CD4-positive, alpha-beta T cell treated with Interleukin-15 for 4 hours (primary cell): ENCODE measurements at places on chromosomes 5 and 9.
A peak's percentile ranks its signal among the peaks of the same experiment; 100 is the strongest.

DNA sequence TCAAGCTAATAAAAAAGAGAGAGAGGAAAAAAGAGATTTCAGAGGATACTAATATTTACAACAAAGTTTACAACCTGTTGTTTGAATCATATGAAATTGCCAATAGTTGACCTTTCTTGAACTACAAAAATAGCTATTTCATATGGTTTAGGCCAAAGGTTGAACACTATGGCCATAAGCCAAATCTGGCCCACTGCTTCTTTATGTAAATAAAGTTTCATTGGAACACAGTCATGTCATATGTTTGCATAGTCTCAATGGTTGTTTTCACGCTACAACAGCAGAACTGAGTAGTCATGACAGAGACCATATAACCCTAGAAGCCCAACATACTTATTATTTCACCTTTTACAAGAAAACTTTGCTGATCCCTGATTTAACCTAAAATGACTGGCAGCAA, 20.9 kb downstream of the SEMA5A start:
- DNase-seq = no peak

DNA sequence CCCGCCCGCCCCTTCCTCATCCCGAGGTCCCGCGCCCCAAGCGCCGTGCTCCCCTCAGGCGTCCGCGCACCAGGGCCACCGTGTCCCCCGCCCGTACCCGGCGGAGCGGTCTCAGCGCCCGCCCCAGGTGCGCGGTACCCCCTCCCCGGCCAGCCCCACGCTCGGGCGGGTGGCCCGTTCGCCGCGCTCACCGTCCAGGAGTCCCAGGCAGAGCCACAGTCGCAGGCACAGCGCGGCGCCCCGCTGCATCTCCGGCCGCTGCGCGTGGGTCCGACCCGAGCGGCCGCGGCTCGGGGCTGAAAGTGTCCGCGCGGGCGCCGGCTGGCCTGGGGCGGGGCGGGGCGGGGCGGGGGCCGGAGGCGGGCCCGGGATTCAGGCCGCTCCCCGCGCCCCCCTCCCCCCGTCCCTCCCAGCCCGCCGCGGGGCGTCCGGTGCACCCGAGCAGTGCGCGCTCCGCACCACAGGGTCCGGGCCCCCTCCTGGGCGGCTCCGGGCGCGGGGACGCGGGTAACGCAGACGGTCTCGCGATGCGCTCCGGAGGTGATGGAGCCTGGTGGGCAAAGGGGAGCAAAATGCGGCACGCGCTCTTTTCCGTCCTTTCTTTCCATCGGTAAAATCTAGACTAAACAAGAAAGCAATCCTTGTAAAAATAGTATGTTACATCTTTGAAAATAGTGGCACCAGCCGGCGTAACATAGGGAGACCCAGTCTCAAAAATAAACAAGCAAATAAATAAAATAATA, at the start of gene FLT4:
Gene FLT4 (minus strand): TSS at position 304 of the 743 bp plus-strand sequence. CDS start 55 bp downstream, at position 249.
- DNase-seq = no peak

DNA sequence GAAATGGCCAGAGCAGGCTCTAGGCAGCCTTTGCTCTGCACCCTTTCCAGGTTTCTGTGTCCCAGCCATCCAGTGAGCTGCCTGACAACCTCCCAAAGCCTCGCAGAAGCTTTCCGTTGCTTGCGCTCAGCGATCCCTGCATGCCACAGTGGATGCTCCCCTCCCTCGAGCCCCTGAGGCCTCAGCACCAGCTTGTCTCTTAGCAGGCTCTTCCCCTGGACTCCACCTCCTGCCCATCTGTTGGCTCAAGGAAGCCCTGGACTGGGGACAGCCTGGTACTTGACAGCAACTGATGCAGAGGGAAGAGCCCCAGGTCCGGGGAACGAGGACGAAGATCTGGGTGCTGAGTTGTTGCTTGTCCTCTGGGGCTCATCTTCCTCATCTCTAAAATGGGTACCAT, 23.2 kb downstream of the TSPAN17 start:
- DNase-seq = no peak

DNA sequence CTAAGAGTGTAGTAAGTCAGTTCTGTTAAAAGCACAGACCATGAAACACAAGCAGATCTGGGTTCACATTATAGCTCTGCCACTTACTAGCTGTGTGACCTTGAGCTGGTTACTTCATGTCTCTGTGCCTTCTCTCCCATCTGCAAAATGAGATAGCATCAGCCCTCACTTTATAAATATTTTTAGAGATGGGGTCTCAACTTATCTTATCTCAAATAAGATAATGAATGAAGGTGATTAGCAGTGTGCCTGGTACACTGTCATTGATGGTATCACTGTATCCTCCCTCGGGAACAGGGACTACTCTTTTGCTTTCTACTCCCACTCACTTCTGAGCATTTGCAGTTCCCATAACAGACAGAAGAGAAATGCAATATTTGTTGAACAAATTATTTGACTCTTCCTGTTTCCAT, 52.4 kb downstream of the GALNT10 start:
- no peak for DNase-seq

DNA sequence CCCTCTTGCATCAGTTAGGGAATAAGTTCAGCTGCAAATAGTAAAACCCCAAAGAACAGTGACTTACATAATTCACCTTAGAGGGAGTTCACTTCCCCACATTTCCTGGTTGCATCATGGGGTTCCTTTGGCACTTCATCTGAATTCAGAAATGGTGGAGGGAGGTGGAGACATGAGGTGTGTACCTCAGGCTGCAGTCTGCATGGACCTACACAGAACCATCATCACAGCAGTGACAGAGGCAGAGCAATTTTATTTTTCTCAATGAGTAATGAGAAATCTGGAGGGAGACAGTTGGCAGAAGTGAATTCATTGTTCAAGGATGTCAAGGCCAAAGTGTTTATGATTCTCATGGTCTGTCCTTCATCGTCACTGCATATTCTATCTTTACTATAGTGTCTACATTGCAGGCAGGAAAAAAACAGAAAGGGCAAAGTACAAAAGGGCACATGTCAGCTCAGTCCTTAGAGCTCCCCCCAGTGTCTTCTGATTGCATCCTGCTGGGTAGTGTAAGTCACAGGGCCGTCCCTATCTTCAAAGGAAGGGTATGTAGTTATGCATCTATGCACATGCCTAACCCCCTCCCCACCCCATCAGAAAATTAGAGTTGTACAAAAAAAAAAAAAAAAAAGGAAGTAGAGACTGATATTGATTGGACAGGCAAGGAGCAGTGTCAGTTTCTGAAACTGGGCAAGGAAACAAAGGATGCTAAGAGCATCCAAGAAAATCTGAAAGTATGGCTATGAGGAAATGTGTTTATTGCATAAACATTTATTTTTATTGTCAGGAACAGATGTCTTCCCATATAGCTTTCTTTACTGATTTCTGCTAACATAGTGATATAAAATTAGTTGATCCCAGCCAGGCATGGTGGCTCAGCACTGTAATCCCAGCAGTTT, 132.7 kb upstream of the APC start:
- DNase-seq = no peak

DNA sequence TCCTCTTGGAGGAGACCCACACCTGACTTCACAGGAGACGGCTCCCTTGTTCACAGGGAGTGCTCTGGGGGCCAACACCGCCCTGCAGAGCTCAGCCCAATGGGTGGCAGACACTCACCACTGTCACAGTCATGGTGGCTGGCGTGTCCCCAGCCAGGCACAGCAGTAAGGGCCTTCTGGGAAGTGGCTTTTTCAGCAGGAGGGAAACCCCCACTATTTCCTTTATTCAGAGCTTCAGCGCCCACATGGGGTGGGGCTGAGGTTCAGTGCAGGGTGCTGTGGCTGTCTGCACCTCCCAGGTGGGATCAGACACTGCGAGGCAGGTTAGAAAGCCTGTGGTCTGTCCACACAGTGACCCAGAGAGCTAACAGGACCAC, 3.6 kb upstream of the SNAPC4 start:
- DNase-seq = peak; percentile 89

GRCh38 chr5:179307013-179307800, 38.1 kb downstream of the ADAMTS2 start:
- DNase-seq = no peak

- DNase-seq = no peak
Observed at GRCh38 chr5:155260798-155261197, 247.2 kb downstream of the KIF4B start.

GRCh38 chr5:5381310-5381913, 41.1 kb upstream of the ICE1 start:
- DNase-seq = no peak

DNA sequence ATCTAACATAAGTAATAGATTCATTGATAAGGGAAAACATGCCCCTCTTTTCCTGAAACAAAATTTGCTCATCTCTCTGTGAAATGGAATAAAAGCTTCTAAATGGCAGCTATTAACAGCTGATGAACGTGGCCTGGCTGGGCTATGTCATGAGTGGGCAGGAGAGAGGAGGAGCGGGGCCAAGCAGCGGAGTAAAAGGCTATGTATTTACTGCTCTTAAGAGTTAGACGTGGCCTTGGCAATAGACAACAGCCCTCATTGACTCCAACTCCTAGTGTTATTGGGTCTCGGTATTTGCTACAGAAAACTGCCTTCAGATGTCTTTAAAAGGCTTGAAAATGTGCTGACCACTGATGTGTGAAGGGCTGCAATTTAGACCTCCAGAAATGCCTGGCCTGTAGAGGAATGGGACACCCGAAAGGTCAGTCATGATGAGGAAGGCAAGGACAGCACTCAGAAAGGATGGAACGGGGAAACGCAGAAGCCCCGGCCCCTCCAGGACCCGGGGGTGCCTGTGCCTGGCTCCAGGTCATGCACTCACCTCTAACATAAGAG, 116.8 kb downstream of the PDZD2 start:
- no peak for DNase-seq

DNA sequence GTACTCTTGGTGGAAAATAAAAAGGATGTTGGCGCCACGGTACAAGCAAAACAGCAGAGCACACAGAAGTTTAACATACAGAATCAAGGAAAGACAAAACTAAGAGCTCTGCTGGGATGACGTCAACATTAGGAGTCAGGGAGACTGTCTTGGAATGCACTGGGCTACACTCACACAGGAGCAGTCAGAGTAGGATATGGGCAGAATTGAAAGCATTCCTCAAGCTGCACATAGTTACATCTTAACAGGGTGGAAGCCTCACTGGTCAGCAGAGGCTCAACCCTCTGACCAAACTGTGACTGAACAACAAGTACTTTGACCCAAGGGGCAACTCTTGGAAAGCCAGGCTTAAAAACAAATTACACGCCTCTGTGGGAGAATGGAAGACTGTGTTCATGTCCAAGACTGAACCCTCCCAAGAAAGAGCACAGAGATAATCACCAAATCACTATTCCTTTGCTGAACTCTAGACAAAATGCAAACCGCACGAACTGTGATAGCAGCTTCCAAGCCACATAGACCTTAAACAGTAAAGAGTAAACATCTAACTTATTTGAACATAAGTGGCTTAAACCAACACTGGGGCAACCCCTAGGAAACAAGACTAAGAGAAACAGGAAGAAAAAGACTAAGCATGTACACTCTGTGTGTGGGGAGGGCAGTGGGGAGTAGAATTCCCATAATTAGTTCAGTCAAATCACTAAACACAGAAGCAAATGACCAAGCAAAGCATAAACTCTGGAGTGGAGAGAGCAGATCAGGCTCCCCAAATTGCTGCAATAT, 772.7 kb downstream of the PRELID2 start:
- DNase-seq = no peak

DNA sequence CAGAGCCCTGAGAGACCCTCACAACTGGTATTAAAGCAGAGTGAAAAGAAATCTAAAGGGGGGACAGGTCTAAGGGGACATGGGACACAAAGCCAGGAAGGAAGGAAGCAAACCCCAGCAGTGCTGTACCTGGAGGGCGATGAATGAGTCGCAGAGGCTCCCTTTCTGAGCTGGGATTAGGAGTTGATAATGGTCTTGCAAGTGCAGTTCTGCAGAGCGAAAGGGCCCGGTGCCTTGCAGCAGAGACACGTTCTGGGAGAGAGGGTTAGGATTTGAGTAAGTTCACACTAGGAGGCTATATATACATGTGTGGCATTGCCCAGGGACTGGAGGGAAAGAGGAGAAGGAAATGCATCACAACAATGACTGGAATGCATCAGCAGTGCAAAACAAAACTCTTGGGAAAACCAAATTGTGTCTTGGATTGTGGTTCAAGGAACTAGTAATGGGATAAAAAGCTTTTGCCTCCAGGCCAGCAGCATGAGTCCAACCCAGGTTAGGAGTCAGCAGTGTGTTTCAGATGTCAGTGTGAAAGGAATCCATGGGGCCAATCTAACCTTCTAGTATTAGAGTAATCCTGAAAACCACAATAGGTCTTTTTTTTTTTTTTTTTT, 38.8 kb upstream of the LIFR start:
- DNase-seq = no peak

GRCh38 chr9:132543960-132544359, 38.4 kb upstream of the BARHL1 start:
- DNase-seq = no peak

- peak; percentile 38 for DNase-seq
Observed at GRCh38 chr9:129834489-129835127, 467 bp downstream of the C9orf78 start.

GRCh38 chr5:148748702-148749392, 77.6 kb upstream of the ADRB2 start:
- no peak for DNase-seq

- DNase-seq = no peak
Observed at GRCh38 chr5:26415987-26416779, 622.2 kb downstream of the CDH9 start.

- no peak for DNase-seq
Observed at GRCh38 chr5:124277767-124278545, 468.5 kb downstream of the ZNF608 start.

- no peak for DNase-seq
Observed at GRCh38 chr5:154647761-154648145, 107.4 kb upstream of the LARP1 start.

GRCh38 chr5:155089643-155090042, 76.1 kb downstream of the KIF4B start:
- no peak for DNase-seq

GRCh38 chr5:140219068-140219991, 44.3 kb downstream of the CYSTM1 start:
- no peak for DNase-seq

DNA sequence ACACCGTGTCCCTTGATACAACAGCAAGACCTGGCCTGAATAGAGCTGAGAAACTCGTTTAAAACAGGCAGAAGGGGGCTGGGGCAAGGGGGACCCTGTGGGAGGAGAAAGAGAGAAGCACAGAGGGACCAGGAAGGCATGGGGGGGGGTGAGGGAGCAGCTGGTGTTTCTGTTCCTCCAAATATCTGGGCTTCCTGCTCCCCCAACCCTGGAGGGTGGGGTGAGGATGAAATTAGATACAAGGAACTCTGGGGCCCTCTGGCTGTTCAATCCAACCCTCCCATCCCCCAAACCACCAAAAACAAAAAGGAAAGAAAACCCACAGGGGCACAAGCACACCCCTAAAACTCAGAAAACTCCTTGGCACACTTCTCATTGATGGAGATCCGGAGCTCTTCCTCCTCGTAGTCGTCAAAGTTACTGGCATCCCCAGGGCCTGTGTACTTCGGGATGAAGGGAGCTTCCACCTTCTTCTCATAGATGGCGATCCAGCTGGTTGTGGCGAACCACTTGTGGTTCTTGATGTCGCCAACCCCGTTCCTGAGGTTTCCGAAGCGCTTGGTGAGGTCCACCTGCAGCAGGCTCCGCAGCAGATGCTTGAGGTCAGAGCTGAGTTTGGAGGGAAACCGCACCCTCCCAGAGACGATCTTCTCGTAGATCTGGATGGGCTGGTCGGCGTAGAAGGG, 1.1 kb downstream of the PRKACG start:
- no peak for DNase-seq

GRCh38 chr5:138985683-138986082, 110.5 kb upstream of the LRRTM2 start:
- no peak for DNase-seq

GRCh38 chr5:17400724-17401469, 97.1 kb upstream of the TAF11L2 start:
- DNase-seq = no peak
